ENCODE measurements at places on chromosomes 1 and 21.

GRCh38 chr1:20476265-20477038, 9.6 kb downstream of the CAMK2N1 start:
- DNase-seq = no peak

- peak; percentile 30 for DNase-seq
These were observed 176.5 kb downstream of the TGFB2 start for GRCh38 chr1:218521414-218522169.

DNA sequence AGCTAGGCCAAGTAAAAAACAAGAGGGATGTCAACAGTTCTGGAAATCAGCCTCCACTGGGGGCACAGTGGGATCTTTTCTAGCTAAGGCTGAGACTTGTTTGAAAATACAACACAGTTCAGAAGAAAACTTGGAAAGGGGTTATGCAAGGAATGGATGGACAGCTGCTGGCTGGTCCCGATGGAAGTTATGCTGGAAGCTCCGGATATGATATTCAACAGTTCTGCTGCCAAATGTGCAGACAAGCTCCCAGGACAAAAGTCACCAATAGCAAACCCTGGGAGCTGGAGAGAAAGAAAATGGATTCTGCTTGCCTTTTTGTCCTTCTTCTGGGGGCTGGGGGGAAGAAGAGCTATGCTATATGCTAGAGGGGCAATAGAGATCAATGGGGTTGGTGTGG, 14.3 kb downstream of the LMX1A start:
- DNase-seq = no peak

DNA sequence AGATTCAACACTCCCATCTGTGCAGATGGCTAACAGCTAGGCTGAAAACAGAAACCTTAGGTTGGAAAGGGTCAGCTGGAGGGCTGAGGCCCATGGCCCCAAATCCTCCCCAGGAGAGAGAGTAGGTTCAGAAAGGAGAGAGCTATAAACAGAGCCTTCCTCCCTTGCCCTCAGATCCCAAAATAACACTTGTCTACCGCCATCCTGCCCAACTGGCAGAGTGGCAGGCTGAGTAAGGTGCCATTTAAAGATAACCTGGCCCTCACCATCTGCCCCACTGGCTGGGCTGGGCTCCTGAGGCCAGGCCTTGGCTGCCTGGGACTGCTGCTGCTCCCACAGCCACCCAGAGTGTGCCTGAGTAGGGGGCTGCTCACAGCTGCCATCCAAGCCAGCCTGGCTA, 4.3 kb upstream of the SHISA4 start:
- DNase-seq = no peak

DNA sequence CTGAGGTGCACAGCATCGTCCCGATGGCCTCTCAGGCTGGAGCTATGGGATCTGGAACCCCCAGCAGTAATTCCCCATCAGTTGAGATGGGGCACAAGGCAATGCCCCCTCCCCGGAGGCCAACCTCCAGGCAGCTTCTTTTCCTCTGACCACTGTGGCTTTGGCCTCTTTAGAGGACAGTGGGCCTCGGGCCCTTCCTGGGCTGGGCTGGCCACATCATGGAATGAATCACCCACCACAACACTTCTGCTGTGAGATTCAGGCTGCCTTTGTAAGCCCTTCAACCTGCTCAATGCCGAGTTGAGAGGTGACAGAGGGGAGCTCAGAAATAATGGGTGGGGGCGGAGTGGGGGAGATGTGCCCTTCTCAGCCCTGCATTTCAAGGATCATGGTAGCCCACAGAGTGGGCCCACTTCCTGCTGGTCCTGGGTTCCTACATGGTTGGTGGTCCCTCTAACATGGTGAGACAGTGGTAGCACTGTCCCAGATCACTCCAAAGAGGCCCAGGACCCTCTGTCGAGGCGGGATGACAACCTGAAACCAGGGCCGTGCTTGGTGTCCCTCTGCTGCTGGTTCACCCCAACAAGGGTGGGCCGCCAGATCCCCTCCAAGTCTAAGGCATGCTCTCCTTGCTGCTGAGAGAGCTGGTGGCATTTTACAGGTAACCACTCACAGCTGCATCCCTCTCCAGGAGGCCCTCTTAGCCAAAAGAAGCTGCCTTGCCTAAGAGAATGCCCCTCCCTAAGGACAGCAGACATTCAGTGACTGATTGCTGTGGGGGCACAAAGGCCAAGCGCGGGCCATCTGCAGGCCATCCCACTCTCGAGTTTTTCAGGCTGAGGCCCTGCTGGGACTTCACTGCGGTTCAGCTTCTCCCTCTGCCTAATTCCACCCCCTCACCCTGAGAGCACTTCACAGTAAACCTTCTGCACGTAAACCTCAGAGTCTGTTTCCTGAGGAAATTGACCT, 29.7 kb upstream of the EVA1B start:
- no peak for DNase-seq
